RCC 7860 (cell line): ENCODE measurements at places on chromosomes 7 and 10.

GRCh38 chr10:63264617-63265221, 131.6 kb downstream of the NRBF2 start:
- no peak for DNase-seq

GRCh38 chr10:84547616-84548015, 219.2 kb downstream of the CCSER2 start:
- DNase-seq, result no peak

- no peak for DNase-seq
Measured at GRCh38 chr10:11601670-11602069, 9.8 kb downstream of the USP6NL start.

DNA sequence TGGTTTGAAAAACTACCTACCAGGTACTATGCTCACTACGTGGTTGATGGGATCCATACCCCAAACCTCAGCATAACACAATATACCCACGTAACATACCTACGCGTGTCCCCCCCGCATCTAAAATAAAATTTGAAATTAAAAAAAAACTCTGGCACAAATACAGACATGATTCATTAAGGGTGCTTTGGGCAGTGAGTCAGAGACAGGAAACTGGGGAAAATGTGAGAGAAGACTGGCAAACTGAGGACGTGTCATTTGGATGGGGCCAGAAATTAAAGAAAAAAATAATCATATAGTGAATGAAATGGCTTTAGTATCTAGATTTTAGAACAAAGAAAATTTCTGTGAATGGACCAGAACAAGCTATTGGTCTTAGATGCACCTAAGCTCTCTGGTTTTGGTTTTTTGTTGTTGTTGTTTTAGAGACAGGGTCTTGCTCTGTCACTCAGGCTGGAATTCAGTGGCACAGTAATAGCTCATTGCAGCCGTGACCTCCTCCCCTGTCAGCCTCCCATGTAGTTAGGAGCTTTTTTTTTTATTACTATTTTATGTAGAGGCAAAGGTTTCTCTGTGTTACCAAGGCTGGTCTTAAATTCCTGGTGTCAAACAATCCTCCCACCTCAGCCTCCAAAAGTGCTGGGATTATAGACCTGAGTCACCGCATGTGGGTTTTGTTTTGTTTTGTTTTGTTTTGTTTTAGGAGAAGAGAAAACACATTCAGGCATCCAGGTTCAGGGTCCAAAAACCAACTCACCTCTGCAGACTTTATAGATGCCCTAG, 5.9 kb upstream of the PRSS58 start:
- DNase-seq, result no peak

DNA sequence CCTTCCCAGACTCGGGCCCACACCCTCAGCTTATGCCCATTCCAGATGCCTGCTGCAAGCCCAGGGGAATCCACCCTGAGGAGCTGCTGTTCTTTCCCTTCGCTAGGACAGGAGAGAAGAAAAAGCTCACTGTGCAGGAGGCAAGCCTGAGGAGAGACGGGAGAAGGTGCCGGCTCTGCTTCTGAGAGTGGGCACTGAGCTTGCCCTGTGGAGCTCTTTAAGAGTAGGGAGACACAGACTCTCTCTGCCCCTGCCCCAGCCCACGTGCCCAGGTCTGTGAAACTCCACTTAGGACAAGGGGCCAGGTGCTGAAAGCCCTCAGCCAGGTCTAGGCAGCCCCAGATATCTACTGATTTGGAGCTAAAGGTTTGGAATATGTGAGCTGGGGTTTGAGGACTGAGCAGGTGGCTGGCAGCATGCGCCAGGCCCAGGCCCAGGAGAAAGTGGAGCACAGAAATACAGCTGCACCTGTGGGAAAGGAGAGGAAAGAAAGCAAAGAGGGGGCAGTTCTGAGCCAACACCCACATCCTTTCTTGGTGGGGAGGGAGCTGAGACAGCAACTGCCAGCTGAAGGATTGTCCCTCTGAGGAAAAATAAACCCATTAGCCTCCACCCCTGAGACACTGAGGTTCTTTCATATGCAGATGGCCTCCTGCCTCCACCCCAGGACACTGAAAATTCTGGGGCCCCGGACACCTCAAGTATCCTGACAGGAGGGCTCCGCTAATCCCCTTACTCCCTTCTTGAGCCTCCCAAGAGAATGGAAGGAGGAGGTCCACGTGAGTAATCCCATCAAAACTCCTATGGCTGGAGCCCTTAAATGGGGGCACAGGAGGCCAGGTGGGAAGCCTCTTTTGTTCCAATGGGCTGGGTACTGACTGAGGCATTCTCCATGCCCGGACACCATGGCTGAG, 7.3 kb downstream of the POLL start:
- DNase-seq, result no peak

DNA sequence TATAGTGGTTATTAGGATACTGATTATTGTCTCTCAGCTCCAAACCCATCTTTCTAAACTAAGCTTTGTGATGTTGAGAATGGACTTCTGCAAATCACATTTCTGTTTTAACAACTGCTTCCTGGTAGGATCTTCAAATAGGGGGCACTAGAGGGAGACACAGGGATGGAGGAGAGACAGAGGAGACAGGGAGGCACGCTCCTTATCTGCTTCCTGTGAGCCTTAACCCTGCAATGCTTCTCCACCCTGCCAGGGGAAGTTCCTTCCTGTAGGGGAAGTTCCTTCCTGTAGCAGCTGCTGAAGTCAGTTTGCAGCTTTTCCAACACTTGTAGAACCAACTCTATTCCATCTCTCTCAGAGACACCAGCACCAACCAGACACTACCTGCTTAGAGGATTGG, 847.2 kb downstream of the CCSER2 start:
- no peak for DNase-seq

DNA sequence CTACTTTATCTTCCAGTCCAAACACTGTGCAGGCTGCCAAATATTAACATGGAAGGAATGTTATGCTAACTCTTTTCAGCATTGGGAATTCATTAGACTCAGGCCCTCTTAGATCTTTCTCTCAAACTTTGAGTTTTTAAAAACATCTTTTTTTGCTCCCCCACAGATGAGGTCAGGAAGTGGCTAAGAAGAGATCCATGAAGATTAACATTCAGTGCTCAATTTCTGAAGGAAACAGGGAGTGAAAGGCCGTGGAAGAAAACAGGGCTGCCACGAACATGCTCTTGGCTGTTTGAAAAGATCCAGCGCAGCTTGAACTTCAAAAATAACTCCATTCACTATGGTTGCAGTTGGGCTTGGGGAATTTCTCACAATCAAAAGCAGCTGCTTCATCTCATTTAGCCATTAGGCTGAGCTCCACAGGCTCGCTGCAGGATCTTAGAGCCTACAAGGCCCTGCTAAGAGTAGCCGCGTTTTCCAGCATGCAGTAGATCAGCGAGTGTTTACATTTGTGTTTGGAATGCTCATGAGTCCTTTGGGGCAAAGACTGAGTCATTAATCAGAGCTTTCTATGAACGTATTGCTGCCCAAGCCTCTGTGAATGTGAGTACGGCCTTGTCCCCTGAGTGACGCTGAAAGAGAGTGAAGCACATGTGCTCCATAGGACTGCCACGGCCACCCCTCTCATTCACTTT, 41.2 kb upstream of the TNS3 start:
- DNase-seq, result no peak

GRCh38 chr10:122113945-122114747, 125.2 kb downstream of the TACC2 start:
- no peak for DNase-seq

DNA sequence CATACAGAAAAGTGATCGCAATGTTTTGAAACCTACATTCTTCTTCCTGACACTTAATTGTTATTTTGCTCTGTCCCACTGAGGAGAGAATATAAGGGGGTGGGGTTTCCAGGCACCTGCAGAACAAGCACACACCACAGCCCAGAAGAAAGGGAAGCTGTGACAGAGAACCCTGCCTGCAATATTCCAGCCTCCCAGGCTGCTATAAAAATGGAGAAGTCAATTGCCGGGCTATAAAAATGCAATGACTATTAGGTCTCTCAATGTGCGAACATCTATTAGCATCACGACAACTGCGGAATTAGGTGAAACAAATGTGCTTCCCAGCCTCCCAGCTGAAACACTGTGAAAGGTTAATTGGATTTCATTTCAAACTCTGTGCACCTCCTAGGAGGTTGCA, 145.3 kb upstream of the FRMD4A start:
- no peak for DNase-seq

- DNase-seq, result no peak
Measured at GRCh38 chr10:116850058-116850611, 836 bp downstream of the ENO4 start.

- DNase-seq, result peak; percentile 90
Measured at GRCh38 chr10:69696073-69696731, 66.2 kb downstream of the FAM241B start.

GRCh38 chr7:19713676-19714075, 4.8 kb upstream of the POLR1F start:
- DNase-seq, result peak; percentile 14

DNA sequence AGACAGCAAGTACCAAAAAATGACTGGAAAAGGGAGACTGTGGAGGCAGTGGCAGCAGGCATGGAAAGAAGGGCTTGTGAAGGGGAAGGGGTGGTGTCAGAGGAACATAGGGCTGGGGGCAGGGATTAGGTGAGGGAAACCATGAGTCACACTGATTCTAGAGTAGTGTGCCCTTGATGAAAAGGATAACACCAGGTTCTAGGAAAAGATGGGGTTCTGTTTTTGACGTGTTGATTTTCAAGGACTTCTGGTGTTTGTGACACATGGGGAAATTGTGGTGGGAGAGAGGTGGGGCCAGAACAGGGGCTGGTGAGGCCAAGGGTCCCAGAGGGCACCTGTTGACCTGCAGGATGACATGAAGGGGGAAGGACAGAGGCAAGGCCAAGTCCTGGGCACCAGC, 57.1 kb downstream of the FIGNL1 start:
- DNase-seq, result no peak

GRCh38 chr10:71812913-71813590, 38.0 kb downstream of the PSAP start:
- no peak for DNase-seq

- DNase-seq, result no peak
Measured at GRCh38 chr10:21522631-21523406, 2.7 kb downstream of the SKIDA1 start.

DNA sequence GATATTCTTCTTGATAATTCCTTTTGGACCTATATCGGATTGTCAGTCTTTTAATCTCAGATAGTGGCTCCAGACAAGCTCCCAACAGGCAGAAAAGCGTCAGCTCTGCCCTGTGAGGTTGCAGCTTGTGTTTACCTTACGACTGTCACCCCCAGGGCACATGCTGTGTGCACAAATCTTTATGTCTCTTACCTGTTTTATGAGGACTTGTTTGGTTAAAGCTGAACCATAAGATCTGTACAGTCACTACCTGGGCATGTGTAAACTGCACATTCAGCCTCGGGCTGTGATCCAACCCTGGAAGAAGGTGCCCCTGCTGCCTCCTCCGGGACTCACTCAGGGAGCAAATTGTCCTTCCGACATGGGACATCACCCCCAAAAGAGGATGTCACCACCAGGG, 119.8 kb downstream of the GALNT17 start:
- DNase-seq, result no peak

DNA sequence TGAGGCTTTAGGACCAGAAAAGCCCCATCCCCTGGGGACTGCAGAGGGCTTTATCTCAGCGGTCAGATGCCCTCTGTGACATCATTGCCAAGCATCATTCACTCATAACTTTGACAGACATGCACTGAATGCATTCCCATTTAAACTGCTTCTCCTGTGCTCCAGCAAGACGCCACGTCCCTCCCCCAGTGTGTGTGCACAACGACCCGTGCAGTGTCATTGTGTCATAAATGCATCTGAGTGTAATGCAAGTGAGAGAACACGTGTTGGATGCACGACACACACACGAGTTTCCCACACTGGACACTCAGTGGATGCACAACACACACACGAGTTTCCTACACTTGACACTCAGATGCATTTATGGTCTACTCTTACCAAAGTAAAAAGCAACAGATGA, 337.9 kb downstream of the PTPRN2 start:
- no peak for DNase-seq

- DNase-seq, result no peak
Measured at GRCh38 chr10:76651154-76651553, 986.5 kb downstream of the KCNMA1 start.

- no peak for DNase-seq
Measured at GRCh38 chr7:22653951-22654350, 73.0 kb upstream of the IL6 start.

- DNase-seq, result no peak
Measured at GRCh38 chr10:108454224-108454623, 1289.7 kb upstream of the SORCS1 start.

GRCh38 chr7:23520582-23520981, 11.2 kb downstream of the TRA2A start:
- no peak for DNase-seq

- no peak for DNase-seq
Measured at GRCh38 chr7:70635633-70636032, 496.3 kb upstream of the GALNT17 start.

- no peak for DNase-seq
Measured at GRCh38 chr7:101804967-101805366, 12.5 kb upstream of the CUX1 start.

- DNase-seq, result no peak
Measured at GRCh38 chr7:29494350-29494749, 69.3 kb upstream of the PRR15 start.

- DNase-seq, result peak; percentile 71
Measured at GRCh38 chr7:31776616-31777015, 89.6 kb downstream of the PPP1R17 start.

DNA sequence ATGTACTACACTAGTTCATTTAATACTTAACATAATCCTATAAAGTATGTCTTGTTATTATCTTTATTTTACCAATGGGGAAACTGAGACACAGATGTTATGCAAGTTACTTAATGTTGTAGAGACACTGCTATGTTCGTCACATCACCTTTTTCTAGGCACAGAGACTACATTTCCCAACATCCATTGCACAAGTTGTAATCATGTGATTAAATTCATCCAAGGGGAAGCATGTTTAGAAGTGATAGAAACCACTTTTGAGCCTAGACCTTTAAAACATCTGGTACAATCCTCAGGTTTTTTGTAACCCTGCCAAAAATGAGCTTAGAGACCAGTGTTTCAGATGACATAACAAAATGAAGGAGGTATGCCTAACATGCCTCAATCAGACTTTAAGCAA, 386.8 kb upstream of the HPS1 start:
- no peak for DNase-seq

DNA sequence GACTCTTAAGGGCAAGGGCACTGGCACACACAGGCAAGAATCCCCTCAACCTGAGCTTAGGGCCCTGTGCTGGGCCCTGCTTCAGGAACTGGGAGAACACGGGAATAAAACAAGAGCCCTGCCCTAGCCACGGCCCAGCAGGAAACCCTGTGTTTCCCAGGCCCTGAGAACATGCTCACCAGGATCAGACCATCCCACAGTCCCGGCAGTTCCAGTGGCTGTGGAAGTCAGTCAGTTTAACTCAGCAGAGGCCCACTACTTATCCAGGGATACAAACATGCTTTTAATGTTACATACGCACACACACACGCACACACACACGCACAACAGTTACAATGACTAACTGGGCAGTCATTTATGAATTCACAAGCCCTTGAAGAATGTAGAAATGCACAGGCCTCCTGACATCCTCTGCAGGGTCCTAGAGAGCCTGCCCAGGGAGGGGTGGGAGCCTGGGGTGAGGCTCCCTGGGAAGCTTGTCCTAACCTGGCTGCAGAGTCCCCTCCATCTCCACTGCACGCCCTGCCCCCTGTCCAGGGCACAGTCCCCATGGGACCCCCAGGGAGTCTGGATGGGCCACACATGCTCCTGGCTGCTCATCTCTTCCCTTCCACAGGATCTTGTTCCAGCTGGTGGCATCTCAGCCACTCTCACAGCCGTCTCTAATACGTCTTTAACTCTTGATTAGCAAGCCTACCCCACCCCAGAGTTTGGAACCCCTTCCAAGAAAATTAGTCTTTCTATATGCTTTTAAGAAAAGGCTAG, 97.6 kb downstream of the TCERG1L start:
- DNase-seq, result no peak
